ENCODE measurements at places on chromosomes 12 and 14.

DNA sequence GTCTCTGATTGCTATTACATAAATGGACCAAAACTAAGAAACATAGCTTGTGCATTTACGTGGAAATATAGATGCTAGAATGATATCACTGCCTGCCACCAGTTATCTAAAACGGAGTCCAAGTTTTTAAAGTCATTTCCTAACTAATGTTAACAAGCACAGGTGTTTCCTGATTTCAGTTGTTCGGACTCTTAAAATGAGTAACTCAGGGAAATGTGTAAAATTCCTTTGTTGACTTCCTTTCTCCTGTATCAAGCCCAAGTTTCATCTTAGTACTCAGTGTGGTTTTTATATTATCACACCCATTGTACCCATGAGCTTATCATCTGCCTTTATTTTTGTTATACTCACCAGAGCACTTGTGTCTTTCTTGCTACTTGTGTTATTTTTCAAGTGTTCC is 13.2 kb upstream of the PRKCH start:
- no peak for DNase-seq

- no peak for DNase-seq
Measured at GRCh38 chr14:90691627-90692026, 124.6 kb downstream of the TTC7B start.

- no peak for DNase-seq
Measured at GRCh38 chr14:89317051-89317691, 99.9 kb downstream of the FOXN3 start.

DNA sequence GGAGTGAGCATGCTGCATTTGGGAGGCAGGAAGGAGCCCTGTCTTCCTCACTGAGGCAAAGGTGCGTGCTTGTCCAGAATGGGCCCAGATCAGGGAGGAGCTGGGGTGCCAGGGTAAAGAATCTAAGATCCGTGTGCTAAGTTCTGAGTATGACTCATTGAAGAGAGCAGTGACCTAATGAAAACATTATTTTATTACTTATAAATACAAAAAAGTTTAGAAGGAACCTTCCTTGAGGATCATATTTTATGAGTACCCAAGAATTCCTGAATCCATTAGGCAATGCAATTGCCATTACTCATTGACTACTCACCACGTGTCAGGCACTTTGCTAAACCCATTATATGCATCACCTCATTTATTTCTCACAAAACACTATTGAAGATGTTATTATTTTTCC is 264.7 kb downstream of the EGLN3 start:
- no peak for DNase-seq

- DNase-seq: no peak
Measured at GRCh38 chr12:62697893-62698292, 231.3 kb downstream of the MON2 start.

GRCh38 chr12:76820888-76821482 is 57.1 kb downstream of the ZDHHC17 start:
- DNase-seq: no peak

DNA sequence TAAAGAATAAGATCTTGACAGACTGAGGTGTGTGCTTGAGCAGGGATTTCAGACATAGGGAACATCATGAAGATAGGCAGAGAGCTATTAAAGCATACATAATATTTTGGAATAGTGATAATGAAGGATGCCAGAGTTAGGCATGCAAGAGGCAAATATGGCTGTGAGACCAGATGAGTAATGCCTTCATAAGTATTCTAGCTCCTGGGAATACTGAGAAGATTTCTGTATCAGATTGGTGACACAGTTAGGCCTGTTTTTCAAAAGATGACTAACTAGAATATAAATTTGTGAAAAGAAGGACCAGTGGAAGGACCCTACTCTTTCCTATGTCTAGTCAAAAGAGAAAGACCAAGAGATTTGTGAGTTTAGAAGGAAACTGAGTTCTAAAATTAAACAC is 108.8 kb downstream of the TXNDC16 start:
- no peak for DNase-seq

GRCh38 chr12:84986586-84986985 is 49.5 kb downstream of the TSPAN19 start:
- DNase-seq: no peak

GRCh38 chr14:26622611-26623010 is 24.8 kb upstream of the NOVA1 start:
- no peak for DNase-seq

DNA sequence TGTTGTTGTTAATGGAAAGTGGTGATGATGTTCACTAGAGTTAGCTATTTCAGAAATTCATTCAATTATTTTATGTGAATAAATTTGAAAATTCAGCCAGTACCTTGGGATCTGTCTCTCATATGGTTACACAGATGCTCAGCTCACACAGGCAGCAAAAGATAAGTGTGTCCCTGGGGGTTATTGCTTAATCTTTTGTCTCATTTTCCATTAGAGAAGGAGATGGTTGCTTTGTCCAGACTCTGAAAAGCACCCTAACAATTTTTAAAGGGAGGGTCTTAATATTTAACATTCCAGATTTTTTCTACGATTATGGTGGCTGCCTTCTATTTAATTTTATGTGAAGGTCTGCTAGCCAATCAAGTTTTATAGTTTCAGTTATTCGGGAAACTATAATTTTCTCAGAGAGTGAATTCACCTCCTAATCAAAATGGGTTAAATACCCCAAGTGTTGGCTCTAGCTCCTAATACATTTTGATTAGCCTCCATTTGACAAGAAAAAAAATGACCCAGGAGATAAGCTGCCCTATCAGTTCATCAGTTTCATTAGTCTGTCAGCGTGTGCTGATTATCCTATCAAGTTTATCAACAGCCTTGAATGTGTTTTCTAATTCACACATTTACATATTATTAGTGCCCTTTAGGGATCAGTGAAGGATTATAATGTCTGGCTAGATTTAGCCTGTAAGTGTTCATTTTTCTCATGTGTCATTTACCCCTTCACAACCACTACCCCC is 282.1 kb downstream of the TMTC2 start:
- no peak for DNase-seq

DNA sequence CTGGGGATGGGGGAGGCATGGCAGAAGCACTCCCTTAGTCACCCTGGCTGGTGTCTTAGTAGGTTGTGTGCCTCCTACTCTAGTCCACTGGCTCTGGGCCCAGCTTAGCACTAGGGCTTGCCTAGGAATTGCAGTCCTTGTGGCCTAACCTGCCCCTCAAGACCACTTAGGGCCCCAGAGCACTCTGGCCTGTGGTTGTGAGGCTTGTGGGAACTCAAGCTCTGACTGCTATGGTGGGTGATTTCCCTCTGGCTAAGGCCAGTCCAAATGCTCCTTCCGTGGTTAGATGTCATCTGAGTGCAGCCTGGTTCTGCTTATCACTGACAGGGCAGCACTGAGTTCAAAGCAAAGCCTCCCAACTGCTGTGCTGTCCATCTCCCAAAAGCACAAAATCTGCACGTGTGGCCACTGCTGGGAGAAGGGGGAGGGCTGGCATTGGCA is 20.2 kb downstream of the FGD4 start:
- DNase-seq: no peak

DNA sequence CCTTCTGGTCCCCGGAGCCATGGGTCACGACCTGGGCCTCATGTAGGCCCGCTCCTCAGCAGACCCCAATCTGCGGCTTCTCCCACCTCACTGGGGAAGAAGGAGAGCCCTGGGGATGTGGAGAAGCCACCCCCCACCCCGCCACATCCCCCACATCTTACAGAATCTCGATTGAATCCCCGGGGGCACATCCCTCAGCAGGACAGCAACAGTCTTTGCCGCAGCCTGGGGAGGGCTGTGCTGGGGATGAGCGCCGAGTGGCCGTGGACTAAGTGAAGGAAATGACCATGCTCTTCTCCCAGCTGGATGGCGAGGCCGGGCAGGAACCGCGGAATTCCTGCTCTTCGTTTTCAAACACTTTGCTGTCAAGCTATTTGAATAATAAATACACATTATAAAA is 169.0 kb upstream of the RTL1 start:
- DNase-seq: no peak

- DNase-seq: no peak
Measured at GRCh38 chr12:21814327-21814726, 39.8 kb upstream of the KCNJ8 start.

DNA sequence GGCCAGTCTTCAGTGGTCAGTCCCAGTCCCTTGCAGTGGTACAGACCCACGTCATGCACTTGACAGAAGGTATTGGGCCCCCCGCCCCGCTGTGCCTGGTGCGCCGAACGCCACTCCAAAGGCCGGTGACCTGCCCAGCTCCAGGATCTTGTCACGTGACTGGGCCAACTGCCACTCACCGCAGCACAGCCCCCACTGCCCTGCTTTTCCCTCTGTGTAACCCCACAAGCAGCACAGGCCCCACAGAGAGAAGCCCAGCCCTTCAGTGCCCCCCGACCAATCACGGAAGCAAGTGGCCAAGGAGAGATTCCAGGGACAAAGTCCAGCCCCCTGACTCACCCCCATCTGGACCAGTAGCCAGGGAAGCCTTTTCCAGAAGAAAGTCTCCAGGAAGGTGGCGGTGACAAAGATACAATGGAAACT is 498 bp downstream of the GPR132 start:
- DNase-seq: peak; percentile 46

- no peak for DNase-seq
Measured at GRCh38 chr14:101932673-101933072, 31.7 kb upstream of the DYNC1H1 start.

- no peak for DNase-seq
Measured at GRCh38 chr12:108400481-108400880, 61.4 kb upstream of the CMKLR1 start.

GRCh38 chr12:54017027-54017788 is 8.4 kb downstream of the HOXC8 start:
- no peak for DNase-seq

DNA sequence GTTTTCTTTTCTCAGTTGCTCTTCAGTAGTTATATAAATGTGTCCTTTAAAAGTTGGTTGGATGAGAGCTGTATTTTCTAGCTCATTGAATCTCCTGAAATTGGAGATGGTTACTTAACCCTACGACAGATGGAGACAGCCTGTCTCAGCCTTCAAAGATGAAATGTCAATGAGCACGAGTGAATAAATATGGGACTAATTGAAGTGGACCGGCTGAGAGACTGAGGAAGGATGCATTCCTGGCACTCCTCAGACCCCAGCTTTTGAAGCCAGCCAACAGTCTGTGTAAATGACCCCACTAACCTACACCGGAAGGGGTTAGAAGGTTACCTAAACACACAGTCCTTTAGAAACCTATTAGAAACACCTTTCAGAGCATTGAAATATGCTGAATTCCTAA is 46.6 kb downstream of the PDZRN4 start:
- DNase-seq: no peak

DNA sequence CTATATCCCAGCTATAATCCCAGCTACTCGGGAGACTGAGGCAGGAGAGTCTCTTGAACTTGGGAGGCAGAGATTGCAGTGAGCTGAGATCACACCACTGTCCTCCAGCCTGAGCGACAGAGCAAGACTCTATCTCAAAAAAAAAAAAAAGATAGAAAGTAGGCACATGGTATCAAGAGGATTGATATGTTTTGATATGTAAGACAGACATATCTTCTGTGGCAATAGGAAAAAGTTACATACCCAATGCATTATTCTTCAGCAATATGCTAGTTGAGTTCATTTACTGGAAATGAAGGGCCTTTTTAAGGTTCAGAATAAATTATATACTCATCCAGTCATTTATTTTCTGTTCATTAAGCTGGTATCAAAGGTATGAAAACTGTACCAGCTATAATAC is 393.4 kb downstream of the GLT1D1 start:
- DNase-seq: no peak

DNA sequence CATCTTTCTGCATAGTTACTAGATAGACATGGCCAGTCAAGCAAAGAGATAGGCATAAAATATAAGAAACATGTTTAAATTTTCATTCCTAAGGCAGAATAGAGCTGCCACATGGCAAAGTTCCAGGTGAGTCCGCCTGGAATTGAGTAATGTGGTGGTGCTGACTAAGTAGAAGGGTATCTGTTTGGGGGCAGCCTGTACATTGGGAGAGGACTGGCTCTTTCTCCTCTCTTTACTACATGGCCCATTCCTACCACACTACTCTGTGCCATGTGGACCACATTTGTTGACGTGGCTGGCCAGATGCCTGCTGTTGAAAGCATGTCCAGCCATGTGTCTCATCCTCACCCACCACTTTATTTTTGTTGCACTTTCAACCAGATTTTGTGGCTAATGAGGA is 354.0 kb downstream of the ETNK1 start:
- no peak for DNase-seq

GRCh38 chr14:35826218-35826951 is at the start of gene BRMS1L:
Gene BRMS1L, plus strand, starts transcription at chr14:35826338. Its CDS starts 179 bp downstream, at chr14:35826517.
- DNase-seq: peak; percentile 97

DNA sequence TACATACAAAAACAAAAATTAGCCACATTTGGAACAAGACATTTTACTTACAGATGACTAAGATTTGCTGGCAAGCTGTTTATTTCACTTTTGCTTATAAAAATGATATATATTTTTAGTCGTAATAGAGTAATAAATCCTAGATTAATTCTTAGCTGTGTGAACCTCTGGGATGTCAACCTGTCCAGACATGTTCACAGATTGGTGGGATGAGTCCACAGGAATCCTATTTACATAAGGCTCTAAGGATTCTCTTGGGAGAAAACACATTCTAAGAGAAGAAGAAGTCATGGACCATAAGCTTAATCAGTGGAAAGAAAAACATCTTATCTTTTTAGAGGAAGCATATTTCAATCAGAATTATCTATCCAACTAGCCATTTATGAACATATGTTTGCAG is 797.4 kb downstream of the C12orf50 start:
- DNase-seq: no peak

- peak; percentile 68 for DNase-seq
Measured at GRCh38 chr14:49971156-49972130, 78.6 kb downstream of the ARF6 start.

DNA sequence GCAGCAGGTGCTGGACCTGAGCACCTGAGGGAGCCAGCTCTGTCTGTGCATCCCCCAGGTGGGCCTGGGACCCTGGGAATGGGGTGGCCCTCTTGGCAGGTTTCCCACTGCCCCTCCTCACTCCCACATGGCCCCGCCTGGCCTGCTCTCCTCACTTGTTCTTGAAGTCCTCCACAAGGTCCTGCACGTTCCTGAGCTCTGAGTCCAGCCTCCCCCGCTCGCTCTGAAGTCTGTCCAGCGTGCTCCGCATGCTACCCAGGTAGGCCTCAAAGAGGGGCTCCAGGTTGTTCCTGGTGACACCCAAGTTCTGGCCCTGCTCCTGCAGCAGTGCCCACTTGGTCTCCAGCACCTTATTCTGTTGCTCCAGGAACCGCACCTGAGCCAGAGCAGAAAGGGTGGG is 2.9 kb downstream of the KRT79 start:
- DNase-seq: no peak

GRCh38 chr14:65940056-65940735 is 527.7 kb downstream of the FUT8 start:
- DNase-seq: no peak

GRCh38 chr14:37196604-37197420 is 925 bp upstream of the MIPOL1 start:
- DNase-seq: no peak

GRCh38 chr12:77189458-77189857 is 124.1 kb upstream of the E2F7 start:
- DNase-seq: no peak

- no peak for DNase-seq
Measured at GRCh38 chr12:24904871-24905270, 44.0 kb downstream of the BCAT1 start.

Data from CD4-positive, alpha-beta T cell treated with Interleukin-6 for 4 hours (primary cell).